ENCODE measurements at places on chromosomes 1 and 21.

DNA sequence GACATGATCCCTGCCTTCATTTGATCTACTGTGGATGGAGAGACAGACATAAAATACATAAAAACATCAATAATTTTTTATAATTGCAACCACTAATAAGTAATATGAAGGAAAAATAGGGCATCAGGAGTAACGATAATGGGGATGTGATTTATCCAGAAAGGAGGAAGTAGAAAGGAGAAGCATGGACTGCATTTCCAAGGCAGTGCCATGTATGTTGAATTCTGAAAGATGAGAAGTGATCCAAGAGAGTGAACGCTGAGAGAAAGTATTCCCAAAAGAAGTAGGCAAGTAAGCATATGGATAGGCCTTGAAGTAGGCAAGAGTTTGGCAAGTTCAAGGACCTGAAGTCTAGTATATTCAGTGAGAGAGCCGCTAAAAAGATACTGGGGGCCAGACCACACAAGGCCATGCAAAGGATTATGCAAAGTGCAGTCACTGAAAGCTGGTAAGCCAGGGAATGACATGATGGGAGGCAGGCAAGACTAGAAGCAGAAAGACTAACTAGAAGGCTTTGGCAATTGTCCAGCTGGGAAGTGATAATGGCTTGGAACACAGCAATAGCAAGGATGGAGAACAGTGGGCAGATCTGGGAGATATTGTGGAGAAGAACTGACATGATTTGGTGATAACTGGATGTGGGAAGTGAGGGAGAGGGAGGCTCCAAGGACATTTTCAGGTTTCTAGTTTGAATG lies 85.9 kb downstream of the TM2D1 start:
- DNase-seq: no peak

- DNase-seq: no peak
Measured at GRCh38 chr1:67749844-67750690, 65.1 kb downstream of the GADD45A start.

GRCh38 chr1:24948079-24948827 lies 18.2 kb upstream of the RUNX3 start:
- DNase-seq: no peak

DNA sequence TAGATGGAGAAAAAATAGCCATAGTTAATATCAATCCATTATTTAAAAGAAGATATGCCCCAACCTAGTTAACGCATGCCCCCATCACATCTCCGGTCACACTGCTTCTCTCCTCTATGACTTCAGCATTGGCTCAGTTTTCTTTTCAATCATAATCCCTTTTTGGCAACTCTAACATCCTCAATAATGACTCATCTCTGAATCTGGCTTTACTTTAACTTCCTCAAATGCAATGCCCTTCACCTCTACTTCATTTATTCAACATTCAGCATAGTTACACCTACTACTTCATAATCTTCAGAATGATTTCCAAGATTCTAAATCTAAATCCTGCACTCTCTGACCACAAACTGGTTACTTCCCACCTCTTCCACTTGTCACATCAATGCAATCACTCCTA lies 417.3 kb downstream of the USH2A start:
- DNase-seq: no peak

- no peak for DNase-seq
Measured at GRCh38 chr1:29828526-29829447, 592.5 kb downstream of the PTPRU start.

DNA sequence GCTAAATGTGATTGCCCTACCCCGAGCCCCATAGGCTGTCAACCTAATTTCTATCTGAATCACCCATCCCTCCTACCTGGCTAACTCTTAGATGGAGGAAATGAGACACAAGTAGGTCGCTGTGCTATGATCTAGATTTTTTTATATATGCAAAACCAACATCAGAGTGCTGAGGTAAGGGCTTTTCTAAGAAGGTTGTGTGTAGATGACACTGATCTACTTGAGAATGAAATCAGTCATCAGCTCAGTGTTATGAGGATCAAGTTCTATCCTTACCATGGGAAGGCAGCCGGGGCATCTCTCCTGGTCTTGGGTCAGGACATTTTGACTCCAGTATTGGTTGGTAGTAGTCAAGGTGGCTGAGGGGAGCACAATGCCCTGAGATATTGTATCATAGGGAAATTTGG lies 23.6 kb downstream of the SLAMF1 start:
- DNase-seq: no peak

DNA sequence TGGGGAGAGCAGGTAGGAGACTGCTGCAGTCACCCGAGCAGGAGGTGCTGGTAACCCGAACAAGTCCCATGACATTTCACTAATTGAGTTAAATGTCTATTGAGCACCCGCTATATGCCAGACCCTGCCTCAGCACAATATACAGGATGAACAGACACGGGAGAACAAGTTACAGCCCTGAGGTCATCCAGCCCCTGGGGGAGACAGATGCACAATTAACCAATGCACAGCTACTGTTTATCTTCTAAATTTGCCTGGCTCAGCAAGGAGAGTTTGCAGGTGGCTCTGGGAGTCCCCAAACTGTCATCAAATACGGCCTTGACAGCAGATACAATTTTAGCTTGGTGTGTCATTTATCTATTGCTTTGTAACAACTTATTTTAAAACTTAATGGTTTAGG lies 18.1 kb downstream of the CITED4 start:
- no peak for DNase-seq

DNA sequence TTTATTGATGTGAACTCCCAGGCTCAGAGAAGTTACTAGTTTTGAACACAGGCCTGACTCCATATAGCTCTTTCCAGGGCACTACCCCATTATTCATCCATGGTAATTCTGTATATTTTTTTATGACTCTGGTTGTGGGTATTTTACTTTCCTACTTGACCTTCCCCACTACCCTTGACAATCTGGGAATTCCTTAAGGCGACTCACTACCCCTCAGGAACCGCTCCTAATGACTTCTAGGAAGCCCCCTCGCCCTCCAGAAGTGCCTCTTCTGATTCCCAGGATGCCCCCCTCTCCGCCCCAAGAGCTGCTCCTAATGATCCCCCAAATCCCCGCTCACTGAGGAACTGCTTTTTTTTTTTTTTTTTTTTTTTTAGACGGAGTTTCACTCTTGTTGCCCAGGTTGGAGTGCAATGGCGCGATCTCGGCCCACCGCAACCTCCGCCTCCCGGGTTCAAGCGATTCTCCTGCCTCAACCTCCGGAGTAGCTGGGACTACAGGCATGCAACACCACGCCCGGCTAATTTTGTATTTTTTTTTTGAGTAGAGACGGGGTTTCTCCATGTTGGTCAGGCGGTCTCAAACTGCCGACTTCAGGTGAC lies 972 bp upstream of the KDM4A start:
- DNase-seq: no peak

DNA sequence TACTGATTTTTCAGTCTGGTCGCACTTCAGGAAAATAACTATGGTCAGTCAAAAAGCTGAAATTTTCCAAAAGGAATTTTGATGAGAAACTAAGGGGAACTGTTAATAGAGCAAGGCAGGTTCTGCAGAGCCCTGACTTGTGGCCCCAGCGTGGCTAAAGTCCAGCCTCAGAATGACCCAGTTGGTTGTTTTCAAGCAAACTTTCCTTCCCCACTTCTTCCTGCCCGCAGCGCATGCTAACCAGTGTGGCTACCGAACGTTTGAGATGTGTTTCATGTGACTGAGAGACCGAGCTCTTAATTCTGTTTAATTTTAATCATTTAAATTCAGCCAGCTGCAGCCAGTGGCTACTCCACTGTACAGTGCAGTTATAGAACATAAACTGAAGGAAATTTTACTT lies 6.2 kb upstream of the IL10RB start:
- DNase-seq: no peak

GRCh38 chr1:42439940-42440339 lies 15.9 kb downstream of the ZMYND12 start:
- DNase-seq: no peak
